Stimulated activated CD4-positive, alpha-beta T cell treated with anti-CD3 and anti-CD28 coated beads, Interleukin-1b, Interleukin-23, amount 100 ng/mL, for 1 hour (primary cell): ENCODE measurements at places on chromosomes 16 and 17.
A peak's percentile ranks its signal among the peaks of the same experiment; 100 is the strongest.

DNA sequence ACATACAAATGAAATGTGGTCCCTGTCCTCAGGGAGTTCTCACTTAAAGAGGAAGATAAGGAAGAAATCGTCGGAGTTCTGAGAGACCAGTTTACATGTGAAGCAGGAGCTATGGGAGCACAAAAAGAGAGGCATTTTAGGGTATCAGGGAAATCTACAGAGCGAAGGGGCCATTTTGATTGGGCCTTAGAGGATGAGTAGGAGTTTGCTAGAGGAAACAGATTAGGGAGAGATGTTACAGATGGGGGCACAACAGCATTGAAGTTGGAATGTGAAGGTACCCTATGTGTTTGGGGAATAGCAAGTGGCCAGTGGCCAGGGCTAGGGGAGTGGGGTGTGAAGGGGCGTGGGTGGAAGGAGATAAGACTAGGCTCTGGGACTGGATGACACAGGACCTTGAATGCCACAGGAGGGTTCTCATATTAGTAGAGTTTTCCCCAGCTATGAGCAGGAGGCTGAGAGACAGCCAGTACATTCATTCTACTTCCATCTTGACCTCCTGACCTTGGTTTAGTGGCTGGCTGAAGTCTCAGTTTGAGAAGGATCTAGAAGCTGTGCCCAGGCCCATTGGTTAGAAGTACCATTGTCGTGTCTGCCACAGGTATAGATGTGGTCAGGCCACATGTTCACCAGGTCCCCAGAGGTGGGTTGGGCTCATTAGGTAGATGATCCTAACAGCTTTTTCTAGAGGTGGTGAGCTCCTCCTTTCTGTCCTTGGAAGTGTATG lies 34.8 kb downstream of the CPNE2 start:
- DNase-seq: no peak

DNA sequence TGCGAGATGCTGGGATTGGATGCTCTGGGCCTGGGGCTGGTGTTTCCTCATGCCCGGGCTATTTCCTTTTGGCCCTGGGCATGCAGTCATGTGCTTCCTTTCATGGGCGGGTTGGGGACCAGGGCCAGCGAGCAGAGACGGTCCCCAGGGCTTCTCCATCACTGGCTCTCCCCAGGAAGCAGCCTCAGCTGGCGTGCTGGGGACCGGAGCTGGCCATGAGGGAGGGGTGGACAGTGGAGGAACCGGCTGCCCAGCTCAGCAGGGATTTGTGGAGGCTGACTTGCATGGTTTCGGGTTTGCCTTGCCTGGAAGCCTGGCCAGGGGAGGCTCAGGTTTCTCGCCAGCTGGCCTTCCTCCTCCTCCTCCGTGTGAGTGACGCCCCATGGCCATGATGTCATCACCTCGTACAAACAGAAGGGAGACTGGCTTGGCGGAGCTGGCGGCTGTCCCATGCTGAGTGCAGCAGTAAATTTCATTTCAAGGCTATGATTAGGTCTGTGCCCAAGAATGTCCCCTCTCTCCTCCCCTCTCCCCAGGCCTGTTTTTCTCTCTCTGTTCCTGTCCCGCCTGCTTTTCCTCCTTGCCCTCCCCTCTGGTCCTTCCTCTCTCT lies 8.9 kb upstream of the TIMP2 start:
- DNase-seq: no peak

- no peak for DNase-seq
These were observed 19.6 kb upstream of the MPO start for GRCh38 chr17:58300336-58300735.

DNA sequence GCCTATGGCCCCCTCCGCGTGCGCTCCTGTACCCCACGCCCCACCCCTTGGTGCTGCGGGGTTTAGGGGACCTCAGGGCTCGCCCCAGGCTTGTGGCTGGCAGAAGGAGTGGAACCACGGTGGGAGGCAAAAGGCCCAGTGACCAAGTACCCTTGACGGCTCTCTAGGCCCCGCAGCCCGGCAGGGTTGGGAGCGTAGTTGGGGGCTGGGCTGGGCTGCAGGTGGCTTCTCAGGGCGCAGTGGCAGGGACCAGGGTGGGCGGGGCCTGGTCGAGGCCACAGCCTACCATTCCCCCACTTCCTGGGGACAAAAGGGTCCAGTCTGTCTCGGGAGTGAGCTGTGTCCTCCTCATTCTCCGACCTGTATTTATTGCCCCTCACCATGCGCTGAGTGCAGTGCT lies 124.9 kb downstream of the RBFOX3 start:
- no peak for DNase-seq

- DNase-seq: no peak
These were observed 25.3 kb downstream of the UBE2O start for GRCh38 chr17:76427501-76428231.

DNA sequence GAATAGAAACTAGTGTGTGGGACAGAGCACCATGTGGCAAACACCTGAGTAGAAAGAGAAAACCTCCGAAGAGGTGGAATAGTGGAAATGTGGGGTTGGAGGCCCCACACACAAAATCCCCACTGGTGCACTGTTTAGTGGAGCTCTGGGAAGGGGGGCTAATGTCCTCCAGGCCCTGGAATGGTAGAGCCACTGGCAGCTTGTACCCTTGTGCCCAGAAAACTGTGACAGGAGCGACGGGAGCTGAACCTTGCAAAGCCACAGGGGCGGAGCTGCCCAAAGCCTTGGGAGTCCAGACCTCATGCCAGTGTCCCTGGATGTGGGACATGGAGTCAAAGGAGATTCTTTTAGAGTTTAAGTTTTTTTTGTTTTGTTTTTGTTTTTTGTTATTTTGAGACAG lies 50.6 kb downstream of the RNF112 start:
- DNase-seq: no peak

DNA sequence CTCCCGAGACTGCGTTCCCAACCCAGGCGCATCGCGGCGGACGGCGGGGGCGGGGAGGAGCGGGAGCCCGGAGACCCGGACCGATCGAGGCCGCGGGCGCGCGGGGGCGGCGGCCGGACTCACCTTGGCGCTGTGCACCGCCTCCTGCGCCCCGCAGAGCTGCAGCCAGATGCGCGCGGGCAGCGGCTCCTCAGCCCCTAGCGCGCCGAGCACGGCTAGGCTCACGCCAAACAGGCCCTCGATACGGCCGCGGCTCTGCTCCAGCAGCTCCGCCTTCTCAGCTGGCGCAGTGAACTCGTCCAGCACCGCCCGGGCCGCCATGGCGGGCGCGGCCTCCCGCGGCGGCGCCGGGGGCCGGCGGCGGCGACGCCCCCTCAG lies 339 bp downstream of the N4BP1 start:
- DNase-seq: no peak

DNA sequence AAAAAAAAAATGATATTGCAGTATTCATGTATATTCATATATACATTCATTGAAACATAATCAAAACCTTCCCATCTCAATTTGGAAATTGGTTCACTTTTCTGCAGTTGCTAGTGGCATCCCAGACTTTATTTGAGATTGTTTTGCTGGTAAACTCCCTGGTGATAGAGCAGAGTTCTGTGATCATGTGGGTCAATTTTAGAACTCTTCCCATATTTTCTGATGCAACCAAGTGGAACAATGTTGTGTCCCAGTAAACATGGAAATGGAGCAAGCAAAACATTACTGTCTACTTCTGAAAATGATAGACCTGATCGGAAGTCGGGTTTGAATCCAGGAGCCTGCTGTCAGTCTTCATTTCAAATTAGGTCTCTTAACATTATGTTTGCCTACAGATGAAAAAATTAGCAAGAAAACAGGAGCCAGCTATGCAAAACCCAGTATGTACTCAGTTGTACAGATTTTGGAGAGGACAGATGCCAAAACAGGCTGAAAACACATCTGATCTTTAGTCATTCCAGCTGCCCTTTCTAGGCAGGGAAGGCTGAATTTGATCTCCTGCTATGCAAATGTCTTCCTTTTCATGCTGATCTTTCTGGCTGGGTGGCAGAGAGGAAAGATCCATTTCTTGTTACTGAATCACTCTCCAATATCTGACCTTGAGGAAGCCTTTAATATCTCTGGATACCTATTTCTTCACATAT lies 786.6 kb upstream of the SOX9 start:
- DNase-seq: no peak

- no peak for DNase-seq
These were observed 195.5 kb downstream of the RAB11FIP4 start for GRCh38 chr17:31586946-31587345.

GRCh38 chr16:68961778-68962402 lies 118.6 kb downstream of the TANGO6 start:
- DNase-seq: no peak

- DNase-seq: no peak
These were observed 80.8 kb downstream of the CNGB1 start for GRCh38 chr16:57889960-57890751.

GRCh38 chr17:19730843-19731242 lies 14.5 kb upstream of the SLC47A2 start:
- DNase-seq: no peak

DNA sequence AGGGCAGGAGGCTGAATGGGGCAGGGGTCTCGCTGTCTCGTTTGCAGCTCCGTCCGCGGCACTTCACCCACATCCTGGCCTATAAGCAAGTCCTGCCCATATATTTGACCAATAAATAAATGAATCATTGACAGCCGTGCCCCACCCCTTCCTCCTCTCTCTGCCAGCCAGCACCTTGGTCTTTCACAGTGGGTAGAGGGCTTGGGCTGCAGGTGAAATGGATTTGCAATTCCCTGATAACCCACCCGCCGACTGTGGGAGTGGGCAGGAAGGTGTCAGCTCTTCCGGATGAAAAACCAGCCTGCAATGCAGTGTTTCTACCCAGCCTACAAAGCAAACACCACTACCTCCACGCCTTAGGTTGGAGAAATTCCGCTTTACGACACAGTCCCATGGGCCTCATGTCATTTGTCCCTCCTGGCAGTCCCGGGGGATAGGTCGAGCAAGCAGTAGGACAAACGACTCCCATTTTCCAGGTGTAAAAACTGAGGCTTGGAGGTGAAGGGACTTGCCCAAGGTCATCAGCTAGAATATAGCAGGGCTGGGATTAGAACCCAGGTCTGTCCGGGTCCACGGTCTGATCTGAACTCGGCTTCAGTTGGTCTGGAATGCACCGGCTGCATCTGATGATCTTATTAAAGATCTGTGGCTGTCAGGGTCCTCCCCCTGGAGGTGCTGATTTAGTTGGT lies 79.0 kb downstream of the ABCC1 start:
- no peak for DNase-seq

- DNase-seq: peak; percentile 32
These were observed at the start of gene PAQR4 for GRCh38 chr16:2968738-2969544. PAQR4 (plus strand) TSS chr16:2969348; CDS start chr16:2969675, 327 bp downstream.

DNA sequence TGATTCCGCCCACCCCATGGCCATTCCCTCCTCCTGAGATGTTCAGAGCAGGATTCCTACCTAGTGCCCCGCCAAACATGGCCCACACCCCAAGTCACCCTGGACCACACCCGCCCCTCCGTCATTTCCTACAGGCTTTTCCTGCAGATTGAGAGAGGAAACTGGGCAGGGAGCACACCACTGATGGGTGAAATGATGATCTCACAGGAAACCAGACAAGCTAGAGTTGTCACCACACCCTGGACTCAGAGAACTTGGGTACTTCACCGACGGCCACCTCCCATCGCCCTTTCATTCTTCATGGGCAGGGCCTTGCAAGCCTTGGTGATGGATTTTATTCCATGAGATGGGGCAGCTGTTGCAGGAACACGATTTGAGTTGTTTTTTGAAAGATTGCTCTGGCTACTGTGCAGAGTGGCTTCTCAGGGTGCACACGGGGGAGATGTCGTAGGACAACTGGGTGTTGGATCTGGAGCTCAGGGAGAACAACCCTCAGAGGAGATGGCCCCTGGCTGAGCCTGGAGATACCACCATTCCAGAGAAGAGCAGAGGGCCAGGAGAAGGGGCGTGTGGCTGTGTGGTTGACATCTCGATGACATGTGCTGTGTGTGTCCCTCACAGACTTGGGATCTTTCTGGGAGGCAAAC lies 7.4 kb upstream of the B9D1 start:
- no peak for DNase-seq

- DNase-seq: no peak
These were observed 23.5 kb downstream of the MPHOSPH6 start for GRCh38 chr16:82146556-82146955.

DNA sequence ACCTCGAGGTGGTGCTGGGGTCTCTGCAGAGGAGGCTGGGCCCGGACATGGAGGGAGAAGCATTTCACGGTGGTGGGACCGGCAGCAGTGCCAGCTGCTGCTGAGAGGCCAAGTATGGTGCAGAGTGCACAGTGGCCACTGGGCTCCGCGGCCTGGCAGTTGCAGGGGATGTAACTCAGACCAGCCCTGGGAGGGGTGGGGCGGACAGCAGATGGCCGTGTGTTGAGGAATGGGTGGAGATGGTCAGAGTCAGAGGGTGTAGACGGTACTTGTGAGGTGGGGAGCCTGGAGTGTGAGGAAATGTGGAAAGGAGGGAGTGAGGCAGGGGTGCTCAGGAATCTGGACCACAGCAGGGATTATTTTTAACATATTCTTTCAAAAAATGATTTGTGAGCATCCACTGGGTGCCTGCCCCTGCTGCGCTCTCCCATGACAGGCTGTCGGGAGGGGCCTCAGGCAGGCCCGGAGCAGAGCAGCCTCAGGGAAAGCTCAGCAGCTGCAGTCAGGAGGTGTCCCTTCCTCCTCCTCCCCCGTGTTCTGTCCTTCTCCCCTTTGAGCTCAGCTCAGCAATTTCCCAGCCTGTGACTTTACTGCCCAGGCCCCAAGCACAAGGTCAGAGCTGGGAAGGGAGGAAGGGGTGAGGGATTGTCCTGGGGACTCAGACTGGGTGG lies 113.1 kb downstream of the RAP1GAP2 start:
- no peak for DNase-seq
